ENCODE measurements at places on chromosomes 4 and X.

DNA sequence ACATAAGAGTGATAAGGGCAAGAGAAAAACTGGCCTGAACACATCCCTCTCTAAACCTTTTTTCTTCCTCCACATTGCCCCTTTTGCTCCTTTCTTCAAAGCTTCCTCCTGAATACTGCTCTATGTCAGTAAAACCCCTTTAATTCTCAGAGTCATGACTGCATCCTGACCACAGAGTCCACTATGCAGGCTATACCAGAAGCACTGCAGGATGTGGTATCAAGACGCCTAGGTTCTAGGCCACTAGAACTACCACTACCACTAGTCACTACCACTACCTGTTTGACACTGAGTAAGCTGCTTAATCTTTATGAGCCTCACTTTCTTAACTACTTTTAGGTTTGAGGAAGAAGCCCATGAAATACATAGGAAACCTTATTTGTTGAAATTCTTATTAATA lies 38.7 kb downstream of the ARHGEF9 start:
- no peak for DNase-seq

GRCh38 chr4:7336067-7336569 lies 98.6 kb downstream of the PSAPL1 start:
- no peak for DNase-seq

- no peak for DNase-seq
Measured at GRCh38 chrX:154372612-154373022, 1.8 kb downstream of the FLNA start.

DNA sequence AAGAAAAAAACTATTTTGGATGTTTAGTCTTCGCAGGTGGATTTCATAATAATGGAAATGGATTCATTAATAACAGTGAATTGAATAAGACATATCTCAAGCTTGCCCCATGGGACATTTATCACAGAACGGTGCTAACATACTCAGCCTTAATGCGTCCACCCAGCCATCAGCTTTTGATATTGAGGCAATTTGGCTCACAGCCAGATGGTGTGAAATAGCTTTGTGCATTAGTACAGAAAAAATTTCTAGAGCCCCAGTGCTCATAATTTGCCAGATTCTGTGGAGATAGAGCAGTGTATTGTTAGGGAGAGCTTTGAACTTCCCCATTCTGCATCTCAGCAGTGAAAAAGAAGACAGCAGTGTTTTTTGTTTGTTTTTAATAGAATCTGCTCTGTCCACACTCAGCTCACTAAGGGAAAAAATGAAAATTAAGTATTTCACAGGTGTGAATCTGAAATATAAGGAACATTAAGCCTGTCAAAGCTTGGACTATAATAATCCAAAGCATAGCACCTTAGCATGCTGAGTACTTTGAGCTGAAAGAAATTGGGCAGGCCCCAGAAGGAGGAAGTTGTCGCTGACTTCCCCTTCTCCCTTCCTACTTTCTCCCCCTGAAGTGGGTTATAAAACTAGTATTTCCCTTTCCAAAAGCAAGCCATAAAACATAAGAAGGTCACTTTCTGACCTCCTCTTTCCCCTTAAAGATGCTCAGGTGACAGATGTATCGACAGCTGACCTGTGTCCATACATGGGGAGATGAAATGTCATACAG lies 295.8 kb downstream of the MAGEB5 start:
- no peak for DNase-seq

GRCh38 chr4:89056953-89057398 lies at the start of gene FAM13A:
Gene FAM13A (minus strand): TSS chr4:89057185. CDS start chr4:89056964, 221 bp downstream.
- peak; percentile 73 for DNase-seq

DNA sequence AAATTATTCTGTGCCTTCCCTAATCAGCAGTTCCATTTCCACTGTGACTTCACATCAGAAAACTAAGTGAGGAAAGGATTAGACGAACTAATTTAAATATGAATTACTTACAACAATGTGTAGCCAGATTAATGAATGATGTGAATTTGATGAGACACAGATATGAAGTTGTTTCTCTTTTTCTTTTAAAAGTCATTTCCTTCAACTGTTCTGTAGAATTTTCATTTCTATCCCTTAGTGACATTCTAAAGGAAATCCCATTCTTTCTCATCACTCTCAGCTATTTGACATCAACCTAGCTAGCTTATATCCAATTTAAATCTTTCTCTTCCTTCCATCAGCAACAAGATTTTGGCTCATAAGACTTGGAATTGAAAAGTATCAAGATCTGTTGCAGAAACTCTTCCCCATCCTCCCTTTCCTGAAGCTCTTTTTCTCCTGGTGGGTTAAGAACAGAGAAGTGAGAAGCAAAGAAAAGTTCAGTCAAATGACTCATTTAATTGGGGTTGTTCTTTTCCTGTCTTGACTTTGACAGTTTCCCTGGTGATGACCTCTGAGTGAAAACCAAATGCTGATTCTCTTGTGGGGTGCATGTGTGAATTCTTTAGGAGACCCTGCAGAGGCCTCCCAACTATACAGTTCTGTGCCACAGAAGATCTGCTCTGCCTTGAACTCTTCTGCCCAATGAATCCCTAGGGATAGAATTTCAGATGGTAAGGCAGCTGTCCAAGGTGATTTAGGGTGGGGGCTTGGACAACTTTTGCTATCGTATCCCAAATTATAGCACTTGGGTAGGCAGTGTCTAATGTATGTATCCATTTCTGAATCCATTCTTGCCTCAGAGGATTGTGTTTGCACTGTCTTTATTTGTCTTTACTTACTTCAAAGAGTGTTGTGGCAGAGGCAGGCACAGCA lies 232.5 kb upstream of the GPRIN3 start:
- no peak for DNase-seq

DNA sequence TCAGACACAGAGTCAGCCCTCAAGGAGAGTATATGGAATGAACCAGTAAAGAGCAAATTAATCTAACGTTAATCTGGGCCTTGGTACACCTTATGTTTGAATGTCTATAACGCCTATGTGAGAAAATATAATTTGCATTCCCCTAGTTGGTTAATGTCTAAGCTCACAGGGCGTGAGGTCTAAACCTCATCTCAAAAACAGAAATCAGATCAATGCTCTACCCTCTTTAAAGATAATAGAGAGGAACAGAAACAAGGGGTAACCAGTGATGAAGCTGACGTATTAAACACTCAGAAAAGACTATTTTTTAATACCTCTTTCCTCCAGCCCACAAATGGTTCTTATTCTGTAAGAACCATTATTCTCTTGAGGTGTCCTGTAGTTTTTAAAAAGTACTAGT lies 369.2 kb upstream of the NOCT start:
- DNase-seq, result no peak

GRCh38 chr4:69760455-69760854 lies at the start of gene SULT1B1:
Gene SULT1B1 (minus strand): TSS chr4:69760620. CDS start chr4:69755217, 5,403 bp downstream.
- no peak for DNase-seq

- no peak for DNase-seq
Measured at GRCh38 chrX:45353456-45353855, 152.8 kb upstream of the DIPK2B start.

DNA sequence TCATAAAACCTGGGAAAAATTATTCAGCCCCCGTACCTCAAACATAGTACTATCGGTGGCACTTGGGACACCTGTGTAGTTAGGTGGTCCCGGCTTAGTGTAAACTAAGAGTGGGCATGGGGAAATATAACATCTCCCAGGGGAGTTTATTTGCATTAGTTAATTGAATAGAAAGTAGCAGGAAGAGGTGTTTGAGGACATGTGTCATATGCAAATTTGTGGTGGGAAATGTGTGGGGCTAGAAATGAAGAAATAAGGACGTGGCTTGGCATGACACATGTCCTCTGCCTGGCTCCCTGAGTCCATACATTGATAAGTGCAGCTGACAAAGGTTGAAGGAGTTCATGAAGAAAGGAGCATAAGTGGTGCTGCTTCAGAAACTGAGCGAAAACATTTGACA lies 483.6 kb downstream of the SH2D1A start:
- DNase-seq, result no peak

DNA sequence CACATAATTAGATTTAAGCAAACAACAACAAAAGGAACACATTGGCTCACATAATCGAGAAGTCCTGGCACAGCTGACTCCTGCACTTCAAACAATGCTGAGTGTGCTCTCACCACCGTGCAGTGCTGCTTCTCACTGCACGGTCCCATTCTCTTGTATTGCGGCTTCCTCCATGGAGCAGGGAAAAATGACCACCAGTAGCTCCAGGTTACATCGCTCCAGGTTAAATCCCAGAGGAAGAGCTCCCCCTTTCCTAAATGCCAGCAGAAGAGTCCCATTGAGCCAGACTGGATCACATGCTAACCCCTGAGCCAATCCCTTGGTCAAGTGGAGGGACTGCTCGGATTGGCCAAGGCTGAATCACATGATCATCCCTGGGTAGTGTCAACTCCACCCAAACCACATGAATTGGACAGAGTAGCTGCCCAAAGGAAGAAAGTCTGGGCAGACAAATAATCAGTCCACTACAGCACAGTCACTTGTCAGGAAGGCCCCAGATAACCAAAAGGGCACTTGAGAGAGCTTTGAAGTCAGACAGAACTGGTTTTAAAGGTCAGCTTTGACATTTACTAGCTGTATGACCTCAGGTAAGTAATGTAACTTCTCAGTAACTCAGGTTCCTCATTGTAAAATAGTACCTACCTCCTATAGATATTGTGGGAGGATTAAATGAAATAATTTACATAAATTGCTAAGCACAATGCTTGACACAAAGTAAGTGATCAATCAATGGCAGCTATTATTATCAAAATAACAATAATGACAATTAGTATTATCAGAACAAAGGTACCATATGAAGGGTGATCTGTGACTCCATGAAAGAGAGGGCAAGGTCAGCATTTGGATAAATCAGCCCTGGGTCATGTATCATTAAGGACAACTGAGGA lies 14.3 kb downstream of the TEC start:
- peak; percentile 51 for DNase-seq

DNA sequence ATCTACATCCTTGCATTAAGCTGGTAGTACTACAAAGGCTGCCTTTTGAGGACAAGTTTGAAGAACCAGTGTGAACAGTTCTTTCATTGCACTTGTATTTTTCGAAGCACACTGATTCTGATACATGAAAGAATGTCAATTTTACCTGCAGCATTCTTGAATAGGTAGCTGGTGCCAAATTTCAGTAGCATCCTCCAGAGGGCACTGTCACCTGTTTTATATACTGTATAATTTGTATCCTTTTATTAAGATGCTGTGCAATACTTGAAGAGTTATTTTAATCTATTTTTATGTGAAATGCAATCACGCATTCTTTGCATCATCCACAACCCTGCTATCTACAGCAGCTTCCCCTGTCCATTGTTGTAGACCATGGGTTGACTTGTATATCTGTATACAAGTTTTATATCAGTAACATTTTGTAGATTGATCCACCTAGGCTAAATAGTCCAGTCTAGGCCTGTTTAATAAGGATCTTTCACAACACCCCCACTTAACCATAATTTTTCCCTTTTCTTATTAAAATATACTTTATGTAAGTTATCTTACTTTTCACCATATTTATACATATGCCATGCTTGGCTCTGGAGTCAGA lies 325.7 kb downstream of the PCDH7 start:
- DNase-seq, result peak; percentile 34

DNA sequence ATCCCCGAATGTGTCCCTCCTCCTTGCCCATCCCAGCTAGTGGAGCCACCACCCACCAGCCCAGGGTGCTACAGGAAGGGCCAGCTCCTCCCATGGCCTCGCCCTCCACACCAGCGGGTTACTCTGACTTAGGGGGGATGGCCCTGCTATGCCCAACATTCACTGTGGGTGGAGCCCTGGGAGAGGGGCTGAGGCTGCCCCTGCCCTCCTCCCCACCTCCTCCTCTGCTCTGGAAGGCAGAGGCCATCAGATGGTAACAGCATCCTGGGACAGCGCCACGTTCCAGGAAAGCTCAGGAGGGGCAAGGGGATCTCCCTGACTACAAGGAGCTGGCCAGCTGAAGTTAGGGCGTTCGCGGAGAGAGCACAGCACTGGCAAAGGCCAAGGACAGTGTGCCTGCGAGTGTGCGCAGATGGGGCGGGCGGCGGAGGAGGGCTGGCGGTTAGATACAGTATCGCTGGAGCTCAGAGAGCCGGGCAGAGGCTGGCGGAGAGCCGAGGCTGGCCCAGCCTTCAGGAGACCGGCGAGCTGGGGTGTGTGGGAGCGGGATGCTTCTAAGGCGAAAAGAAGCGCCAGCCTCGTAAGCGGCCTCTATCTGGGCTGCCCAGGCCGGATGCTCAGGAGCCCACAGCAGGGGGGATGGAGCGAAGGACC lies 1.5 kb downstream of the JAKMIP1 start:
- no peak for DNase-seq

- no peak for DNase-seq
Measured at GRCh38 chr4:72886602-72887001, 182.9 kb downstream of the COX18 start.

- DNase-seq, result no peak
Measured at GRCh38 chrX:17596061-17596460, 141.2 kb upstream of the SCML1 start.

GRCh38 chrX:6468706-6469105 lies 66.2 kb downstream of the VCX3A start:
- DNase-seq, result no peak

DNA sequence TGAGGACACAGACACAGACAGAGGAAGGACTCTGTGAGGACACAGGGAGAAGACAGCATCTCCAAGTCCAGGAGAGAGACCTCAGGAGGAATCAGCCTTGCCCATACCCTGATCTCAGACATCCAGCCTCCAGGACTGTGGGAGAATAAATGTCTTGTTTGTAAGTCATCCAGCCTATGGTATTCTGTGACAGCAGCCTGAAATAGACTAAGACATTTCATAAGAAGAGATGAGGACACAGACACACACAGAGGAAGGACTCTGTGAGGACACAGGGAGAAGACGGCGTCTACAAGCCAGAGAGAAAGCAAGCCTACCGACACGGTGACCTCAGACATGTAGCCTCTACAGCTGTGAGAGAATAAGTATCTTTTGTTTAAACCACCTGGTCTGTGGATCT lies 112.1 kb downstream of the DHRSX start:
- no peak for DNase-seq

- no peak for DNase-seq
Measured at GRCh38 chr4:145580906-145581305, 38.3 kb upstream of the MMAA start.

DNA sequence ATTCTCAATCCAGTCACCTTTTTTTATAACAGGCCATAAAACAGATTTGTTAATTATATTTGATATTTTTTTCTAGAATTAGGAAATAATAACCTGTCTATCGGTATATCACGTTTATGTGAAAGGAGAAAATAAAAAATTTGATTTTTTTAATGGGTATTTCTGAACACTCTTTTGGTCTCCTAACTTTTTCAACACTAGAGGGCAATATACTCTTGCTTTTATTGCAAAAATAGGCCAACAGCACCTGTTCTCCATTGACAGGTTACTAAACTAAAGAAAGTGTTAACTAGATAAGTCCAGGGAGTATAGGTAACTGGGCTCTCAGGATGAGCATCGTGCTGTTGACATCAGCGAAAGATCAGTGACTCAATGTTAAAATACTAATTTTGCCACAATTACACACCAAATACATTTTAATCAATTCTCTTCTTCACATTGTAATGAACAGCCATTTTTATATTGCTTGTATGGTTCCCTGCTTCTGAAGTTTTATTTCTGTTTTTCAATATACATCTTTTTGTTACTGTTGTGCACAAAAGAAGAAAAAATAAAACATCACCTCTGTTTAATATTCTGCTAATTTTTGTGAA lies 22.8 kb downstream of the NDST4 start:
- DNase-seq, result no peak

GRCh38 chrX:84487365-84488353 lies 14.6 kb downstream of the HDX start:
- DNase-seq, result no peak

GRCh38 chr4:76931087-76931486 lies 18.5 kb upstream of the SEPTIN11 start:
- no peak for DNase-seq

- DNase-seq, result no peak
Measured at GRCh38 chr4:48033825-48034413, 17.3 kb downstream of the NIPAL1 start.

- DNase-seq, result no peak
Measured at GRCh38 chrX:15866147-15866546, 11.5 kb upstream of the AP1S2 start.

Data from Caco-2 (cell line).